Common myeloid progenitor, CD34-positive (primary cell): ENCODE measurements at places on chromosomes 1 and 21.

DNA sequence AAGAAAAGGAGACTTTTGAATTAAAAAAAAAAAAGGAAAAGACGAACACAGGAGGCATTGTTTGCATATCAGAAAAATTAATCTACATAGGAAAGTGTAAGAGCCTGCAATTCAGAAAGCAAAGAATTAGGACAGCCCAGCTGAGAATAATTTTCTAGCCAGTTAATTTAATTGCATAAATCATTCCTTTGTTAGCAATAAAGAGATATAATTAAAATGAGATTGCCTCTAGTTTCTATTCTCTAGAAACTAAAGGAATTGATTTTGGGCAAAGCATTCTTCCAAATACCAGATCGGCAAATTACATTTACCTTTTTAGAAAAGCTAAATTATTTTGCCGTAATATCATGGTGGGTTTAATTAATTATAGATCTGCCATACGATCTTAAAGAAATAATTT lies 46.0 kb downstream of the NUF2 start:
- H3K4me1 ChIP-seq = no peaks in the 10 kb centered on the region
- H3K36me3 ChIP-seq = no peaks in the 10 kb centered on the region
- H3K27ac ChIP-seq = no peak overlapping the region
- H3K4me3 ChIP-seq = no peak overlapping the region

DNA sequence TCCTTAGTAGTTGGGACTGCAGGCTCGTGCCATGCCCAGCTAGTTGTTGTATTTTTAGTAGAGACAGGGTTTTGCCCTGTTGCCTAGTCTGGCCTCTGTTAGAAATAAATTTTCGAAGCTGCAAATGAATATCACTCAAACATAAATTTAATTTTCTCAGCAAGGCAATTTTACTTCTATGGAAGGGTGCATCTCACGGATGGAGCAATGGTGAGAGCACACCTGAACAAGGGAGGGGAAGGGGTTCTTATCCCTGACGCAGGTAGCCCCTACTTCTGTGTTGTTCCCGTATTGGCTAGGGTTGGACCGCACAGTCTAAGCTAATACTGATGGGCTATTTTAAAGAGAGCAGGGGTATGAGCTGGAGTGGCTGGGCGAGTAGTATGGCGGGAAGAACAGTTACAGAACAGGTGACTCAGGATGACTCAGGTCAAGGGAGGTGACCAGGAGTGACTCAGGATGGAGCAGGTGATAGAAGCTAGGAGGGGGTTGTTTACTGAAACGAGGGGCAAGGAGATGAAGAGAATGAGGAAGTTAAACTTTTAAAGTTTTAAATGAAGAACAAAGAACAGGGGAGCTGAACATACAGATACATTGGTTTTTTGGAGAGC lies 7.5 kb downstream of the MDM4 start:
- DNase-seq = no peak
- no peak overlapping the region for H3K4me3 ChIP-seq
- no peak overlapping the region for H3K27ac ChIP-seq
- H3K36me3 ChIP-seq = peaks cover 24% of the 10 kb centered on the region
- H3K4me1 ChIP-seq = peaks cover 25% of the 10 kb centered on the region

- no peak overlapping the region for H3K4me3 ChIP-seq
- no peaks in the 10 kb centered on the region for H3K4me1 ChIP-seq
- no peaks in the 10 kb centered on the region for H3K27me3 ChIP-seq
These were observed 31.2 kb upstream of the RGL1 start for GRCh38 chr1:183773482-183774274.

DNA sequence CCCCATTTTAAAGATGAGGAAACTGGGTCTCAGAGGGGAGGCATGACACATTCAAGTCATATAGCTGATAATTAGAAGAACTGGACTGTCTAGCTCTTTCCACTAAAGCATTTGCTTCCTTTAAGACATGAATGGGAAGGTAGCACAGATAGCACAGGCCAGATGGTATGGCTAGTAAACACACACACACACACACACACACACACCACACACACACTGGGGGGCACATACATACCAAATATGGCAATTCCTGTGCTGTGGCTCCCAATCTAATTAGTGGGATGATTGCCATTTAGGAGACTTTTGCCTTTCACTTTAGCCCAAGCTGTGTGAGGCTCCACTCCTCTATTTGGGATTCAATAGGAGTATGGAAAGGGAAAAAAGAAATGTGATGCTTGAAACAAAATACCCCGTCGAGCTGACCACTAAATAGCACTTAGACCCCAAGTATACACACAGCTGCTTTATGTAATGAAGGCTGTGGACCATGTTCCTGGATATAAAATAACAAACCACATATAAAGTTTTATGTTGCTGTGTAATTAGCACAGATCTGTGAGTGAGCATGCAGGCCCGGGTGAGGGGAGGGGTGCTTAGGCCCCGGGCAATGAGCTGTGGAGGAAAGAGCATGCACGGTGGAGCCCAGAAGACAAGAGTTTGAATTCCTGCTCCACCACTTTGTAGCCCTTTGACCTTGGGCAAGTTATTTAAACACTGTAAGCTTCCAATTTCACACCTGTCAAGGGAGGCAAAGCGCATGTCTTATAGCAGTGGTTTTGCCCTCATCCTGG lies 6.8 kb upstream of the TRABD2B start:
- no peaks in the 10 kb centered on the region for H3K36me3 ChIP-seq
- H3K4me1 ChIP-seq = no peaks in the 10 kb centered on the region
- H3K4me3 ChIP-seq = no peak overlapping the region
- peaks cover 3% of the 10 kb centered on the region for H3K27me3 ChIP-seq
- no peak for DNase-seq

DNA sequence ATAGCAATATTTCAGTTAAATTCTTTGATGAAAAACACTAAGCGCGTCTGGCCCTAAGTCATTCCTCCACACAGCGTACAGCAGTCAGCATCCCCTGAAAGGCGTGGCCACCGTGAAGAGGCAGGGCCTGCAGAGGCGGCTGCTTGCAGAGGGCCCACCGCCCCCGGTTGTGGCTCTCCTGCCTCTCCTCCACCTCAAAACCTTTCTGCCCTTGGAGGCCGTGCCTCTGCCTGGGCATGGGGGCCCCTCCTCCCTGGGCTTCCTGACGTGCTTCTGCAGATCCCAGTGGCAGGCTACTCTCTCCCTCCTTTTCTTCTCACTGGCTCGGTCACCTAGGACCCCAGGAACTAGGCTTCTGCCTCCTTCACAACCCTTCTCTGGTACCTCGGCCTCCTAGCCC lies 16.2 kb downstream of the CLSTN1 start:
- no peak for DNase-seq

DNA sequence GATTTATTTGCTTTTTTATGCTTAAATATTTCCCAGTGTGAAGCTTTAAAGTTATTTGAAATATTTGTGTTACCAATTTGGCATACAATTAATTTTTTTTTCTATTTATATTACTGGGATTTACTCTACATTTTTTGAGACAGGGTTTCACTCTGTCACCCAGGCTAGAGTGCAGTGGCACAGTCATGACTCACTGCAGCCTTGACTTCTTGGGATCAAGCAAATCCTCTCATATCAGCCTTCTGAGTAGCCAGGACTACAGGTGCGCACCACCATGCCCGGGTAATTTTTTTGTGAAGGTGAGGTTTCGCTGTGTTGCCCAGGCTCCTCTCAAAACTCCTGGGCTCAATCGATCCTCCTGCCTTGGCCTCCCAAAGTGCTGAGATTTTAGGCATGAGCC lies 39.5 kb downstream of the BACH1 start:
- H3K27ac ChIP-seq = no peak overlapping the region
- H3K4me3 ChIP-seq = no peak overlapping the region
- H3K36me3 ChIP-seq = peaks cover 3% of the 10 kb centered on the region
- no peaks in the 10 kb centered on the region for H3K27me3 ChIP-seq

DNA sequence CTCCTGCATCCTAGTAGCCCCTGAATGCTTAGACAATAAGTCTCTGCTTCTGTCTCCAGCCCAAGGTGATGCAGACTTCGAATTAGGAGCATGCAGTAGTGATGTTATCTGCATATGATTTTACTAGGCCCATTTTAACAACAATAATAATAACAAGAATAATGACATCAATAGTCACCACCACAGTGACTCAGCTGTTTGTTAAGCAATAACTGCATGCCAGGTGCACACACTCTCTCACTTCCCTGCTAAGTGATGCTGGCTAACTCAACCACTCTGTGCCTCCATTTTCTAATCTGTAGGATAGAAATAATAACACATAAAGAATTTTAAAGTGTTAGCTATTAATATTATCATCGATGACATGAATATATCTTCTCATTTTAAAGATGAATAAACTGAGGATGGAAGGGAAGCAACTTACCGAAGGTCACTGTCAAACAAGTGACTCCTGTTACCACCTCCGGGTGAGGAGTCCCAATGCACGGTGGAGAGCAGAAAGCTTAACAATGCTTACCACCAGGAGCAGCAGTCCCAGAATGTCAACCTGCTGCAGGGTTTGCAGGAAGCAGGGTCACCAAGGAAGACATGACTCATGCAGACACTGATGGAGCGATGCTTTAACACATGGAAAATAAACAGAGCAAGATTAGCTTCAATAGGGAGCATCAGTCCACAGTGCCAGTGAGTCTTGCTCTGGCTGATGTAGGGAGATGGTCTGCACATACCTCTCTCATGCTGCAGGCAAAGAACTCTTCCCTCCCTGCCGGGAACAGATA lies 290.2 kb downstream of the SPATA17 start:
- H3K36me3 ChIP-seq = no peaks in the 10 kb centered on the region
- no peak overlapping the region for H3K4me3 ChIP-seq
- peaks cover 4% of the 10 kb centered on the region for H3K27me3 ChIP-seq

DNA sequence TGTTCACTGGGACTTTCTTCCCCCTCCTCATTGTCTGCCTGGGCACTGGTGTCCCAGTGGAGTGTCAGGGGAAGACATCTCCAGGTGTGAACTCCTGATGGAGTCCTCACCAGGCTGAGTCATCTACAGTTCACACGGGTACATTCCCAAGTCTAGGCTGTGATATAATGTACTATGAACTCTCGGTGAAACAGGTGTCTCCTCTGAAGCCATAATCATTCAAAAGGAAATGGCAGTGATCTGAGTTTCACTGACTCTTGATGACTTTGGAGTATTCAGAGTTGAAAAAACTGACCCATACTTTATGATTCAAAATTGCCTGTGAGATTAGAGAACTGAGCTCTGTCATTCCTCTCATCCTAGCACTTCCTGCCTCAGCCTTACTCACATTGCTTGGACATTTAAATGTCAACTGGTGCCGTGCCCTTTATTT lies 9.1 kb downstream of the LAMC2 start:
- no peak overlapping the region for H3K4me3 ChIP-seq
- H3K27me3 ChIP-seq = no peaks in the 10 kb centered on the region
- H3K4me1 ChIP-seq = no peaks in the 10 kb centered on the region
- no peaks in the 10 kb centered on the region for H3K36me3 ChIP-seq
- H3K27ac ChIP-seq = no peak overlapping the region
- DNase-seq = no peak

GRCh38 chr1:226688056-226688748 lies 50.9 kb downstream of the ITPKB start:
- H3K4me3 ChIP-seq = no peak overlapping the region
- H3K4me1 ChIP-seq = peaks cover 57% of the 10 kb centered on the region
- DNase-seq = no peak

- no peak for DNase-seq
- H3K27ac ChIP-seq = no peak overlapping the region
- no peak overlapping the region for H3K4me3 ChIP-seq
- no peaks in the 10 kb centered on the region for H3K4me1 ChIP-seq
These were observed 217.2 kb downstream of the ST6GALNAC3 start for GRCh38 chr1:76291737-76292136.

DNA sequence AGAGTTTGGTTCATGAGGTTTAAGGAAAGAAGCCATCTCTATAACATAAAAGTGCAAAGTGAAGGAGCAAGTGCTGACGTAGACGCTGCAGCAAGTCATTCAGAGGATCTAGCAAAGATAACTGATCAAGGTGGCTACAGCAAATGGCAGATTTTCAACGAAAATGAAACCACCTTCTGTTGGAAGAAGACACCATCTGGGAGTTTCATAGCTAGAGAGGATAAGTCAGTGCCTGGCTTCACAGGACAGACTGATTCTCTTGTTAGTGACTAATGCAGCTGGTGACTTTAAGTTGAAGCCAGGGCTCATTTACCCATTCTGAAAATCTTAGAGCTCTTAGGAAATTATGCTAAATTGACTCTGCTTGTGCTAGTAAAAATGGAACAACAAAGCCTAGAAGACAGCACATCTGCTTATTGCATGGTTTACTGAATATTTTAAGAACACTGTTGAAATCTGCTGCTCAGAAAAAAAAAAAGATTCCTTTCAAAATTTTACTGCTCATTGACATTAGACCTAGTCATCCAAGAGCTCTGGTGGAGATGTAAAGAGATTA lies 10.5 kb downstream of the MAEL start:
- H3K4me3 ChIP-seq = no peak overlapping the region
- no peaks in the 10 kb centered on the region for H3K27me3 ChIP-seq
- H3K4me1 ChIP-seq = no peaks in the 10 kb centered on the region
- no peaks in the 10 kb centered on the region for H3K36me3 ChIP-seq
- DNase-seq = no peak

GRCh38 chr1:1085171-1085841 lies 11.2 kb upstream of the RNF223 start:
- H3K4me1 ChIP-seq = peaks cover under 1% of the 10 kb centered on the region
- H3K4me3 ChIP-seq = no peak overlapping the region
- peaks cover 2% of the 10 kb centered on the region for H3K36me3 ChIP-seq

- no peak overlapping the region for H3K27ac ChIP-seq
- H3K4me3 ChIP-seq = no peak overlapping the region
- peaks cover 32% of the 10 kb centered on the region for H3K36me3 ChIP-seq
- DNase-seq = no peak
These were observed 37.4 kb downstream of the VANGL1 start for GRCh38 chr1:115679141-115679611.

DNA sequence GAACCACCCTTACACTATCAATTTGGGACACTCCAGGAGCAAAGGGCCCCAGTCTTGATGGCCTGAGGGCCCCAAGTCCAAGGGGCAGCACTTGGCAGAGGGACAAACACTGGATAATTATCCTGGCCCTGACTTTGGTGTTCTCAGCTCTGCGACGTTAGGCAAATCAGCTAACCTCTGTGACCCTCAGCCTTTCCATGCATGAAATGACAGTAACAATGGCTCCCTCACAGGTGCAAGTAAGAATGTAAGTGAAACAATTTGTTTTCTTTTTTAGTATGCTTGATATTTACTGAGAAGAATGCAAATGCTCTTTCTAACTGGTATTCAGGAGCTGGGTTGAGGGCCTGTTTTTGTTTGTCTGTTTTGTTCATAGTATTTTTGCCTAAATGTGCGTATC lies 61.6 kb upstream of the PRDX6 start:
- DNase-seq = no peak
- peaks cover 42% of the 10 kb centered on the region for H3K4me1 ChIP-seq
- H3K36me3 ChIP-seq = no peaks in the 10 kb centered on the region
- no peaks in the 10 kb centered on the region for H3K27me3 ChIP-seq
- H3K4me3 ChIP-seq = no peak overlapping the region

DNA sequence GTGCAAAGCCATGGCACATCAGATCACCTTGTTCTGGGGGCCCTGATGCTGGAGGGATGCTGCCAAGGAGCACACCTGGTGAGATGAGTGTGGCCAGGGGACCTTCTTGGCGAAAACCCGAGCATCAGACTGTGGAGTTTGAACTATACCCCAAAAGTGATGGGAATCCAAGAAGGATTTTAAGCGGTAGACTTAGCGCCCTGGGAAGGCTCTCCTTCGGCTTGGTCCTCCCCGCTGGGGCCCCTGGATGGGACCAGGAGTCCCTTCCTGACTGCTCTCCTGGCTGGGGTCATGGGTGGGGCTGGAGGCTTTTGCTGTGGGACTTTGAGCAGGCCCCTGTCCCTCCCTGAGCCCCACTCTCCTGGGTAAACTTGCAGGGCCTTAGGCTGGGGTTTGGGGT lies 10.5 kb downstream of the ZNF362 start:
- peak overlapping the region; percentile 29 for H3K27ac ChIP-seq
- no peaks in the 10 kb centered on the region for H3K27me3 ChIP-seq
